ENCODE measurements at places on chromosomes 16 and 17. TPM values are rescaled to one million over a fixed set of nuclear protein-coding genes. Genes with fewer than 3 reads are reported as not detected.

The ADAP2 gene
- 10.1 TPM for polyA plus RNA-seq

The NPB gene
- polyA plus RNA-seq: 0.96 TPM

The CLEC3A gene
- polyA plus RNA-seq: not detected

The SULT1A4 gene
- 3.6 TPM for polyA plus RNA-seq

The FBXL16 gene
- polyA plus RNA-seq: 0.52 TPM

The CNTD1 gene
- 0.70 TPM for polyA plus RNA-seq

The TP53TG3 gene
- polyA plus RNA-seq: not detected

DNA sequence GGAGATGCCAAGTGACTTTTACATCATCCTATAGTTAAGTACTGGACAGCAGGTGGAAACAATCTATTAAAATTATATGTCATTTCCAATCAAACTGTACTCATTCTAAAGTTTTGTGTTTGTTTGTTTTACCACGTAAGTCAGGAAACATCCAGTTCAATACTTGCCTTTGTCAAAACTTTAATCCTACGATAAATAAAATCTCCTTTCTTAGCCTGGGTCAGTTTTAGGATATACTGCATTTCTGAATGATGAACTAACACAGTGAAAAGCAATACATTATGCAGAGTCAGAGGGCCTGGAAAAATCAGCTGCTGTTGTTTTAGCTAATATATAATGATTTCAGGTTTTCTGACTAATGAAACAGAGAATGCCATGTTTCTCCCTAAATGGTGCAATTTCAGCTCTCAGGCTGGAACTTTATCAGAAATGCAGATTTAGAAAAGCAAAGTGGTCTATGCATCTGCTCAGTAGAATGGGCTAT, 756.4 kb downstream of the CDH11 start:
- DNase-seq: no peak

- no peak for DNase-seq
Observed at GRCh38 chr17:73348018-73348828, 36.4 kb upstream of the CDC42EP4 start.

DNA sequence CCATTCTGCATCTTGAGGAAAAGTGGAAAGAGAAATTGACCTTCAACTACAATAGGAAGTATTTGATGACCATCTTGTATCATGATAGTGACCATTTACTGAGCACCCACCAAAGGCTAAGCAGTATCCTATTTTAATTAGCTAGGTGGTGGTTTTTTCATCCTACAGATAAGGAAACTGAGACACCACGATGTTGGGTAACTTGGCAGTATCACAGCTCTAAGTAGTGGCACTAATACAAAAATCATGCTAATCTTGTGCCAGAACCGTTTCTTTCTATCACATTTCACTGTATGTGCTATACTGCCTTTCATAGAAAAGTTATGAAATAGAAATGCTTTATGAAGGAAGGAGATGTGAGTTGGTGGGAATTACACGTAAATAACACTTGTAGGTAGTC, 2.3 kb downstream of the EVI2B start:
- DNase-seq: no peak

DNA sequence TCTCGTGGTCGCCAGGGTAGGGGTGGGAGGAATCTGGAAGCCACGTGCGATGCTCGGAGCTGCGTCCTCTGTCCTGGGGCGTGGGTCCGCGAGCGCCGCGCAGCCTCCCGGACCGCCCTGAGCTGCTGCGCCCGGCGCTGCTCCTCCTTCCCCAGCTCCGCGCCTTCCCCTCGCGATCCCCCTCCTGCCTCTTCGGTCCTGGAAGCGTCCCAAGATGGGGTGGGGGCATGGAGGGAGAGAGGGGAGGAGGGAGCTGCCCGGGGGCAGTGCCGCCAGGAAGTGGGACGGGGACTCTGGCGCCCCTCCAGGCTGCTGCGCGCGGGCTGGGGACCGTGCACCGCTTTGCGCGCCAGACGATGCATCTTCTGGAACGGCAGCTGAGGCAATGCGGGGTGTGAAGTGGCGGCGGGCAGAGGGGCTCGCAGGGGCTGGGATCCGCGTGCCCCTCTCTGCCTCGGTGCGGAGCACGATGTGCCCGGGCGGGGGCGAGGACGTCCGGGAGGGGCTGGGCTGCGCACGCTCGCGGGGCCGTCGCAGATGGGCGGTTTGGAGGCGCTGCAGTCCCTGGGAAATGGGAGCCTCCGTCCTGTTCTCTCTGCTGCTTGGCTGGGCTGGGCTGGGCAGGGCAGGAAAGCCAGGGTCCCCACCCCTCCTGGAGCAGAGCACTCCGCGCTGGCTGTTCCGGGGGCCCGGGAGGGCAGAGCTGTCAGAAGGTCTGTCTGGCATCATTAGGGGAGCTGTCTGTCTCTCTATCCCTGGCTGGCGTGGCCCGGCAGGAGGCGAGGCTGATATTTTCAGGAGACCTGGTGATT, 388.0 kb downstream of the SEC14L1 start:
- peak; percentile 49 for DNase-seq

DNA sequence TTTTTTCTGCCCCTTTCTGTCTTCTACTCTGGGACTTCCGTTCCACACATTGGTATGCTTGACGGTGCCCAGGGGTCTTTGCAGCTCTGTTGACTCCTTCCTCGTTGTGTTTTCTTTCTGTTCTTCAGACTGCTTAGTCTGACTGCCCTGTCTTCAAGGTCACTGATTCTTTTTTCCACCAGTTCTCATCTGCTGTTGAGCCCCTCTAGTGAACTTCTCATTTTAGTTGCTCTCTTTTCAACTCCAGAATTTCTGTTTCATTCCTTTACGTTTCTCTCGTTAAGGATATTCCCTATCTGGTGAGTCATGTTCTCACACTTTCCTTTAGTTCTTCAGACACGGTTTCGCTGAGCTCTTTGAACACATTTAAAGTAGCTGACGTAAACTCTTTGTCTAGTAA, 13.8 kb downstream of the GAA start:
- DNase-seq: no peak

DNA sequence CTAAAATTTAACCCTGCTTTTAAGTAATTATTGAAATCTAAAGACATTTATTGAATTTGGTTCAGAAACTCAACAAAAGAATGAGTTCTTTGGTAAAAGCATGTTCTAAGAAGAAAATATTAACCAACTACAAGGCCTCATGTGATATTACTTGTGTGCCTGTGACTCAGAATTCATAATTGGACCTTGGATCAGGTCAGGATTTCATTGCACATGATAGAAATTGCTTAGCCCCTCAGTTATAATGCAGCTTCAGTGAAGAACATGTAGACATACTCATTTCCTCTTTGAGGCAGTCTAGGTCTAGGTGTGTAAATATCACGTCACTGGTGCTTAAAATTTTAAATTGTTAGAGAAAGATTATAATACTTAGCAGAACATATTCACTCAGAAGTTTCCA, 410.0 kb upstream of the SOX9 start:
- no peak for DNase-seq

GRCh38 chr17:39800540-39800939, 62.8 kb downstream of the GRB7 start:
- DNase-seq: no peak

DNA sequence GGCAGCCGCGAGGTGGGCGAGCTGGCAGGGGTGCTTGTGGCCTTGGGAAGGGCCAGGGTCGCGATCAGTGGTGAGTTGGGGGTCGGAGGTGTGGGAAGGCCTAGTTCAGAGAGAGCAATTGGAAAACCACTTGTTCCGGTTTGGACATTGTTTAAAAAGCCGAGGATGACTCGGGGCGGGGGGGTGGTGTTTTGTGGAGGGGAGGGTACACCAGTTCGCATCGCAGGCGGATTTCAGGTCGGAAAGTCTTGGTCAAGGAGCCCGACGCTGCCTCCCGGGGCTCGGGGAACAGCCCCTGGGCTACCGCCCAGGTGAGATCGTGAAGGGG, 66.4 kb downstream of the KPNA2 start:
- no peak for DNase-seq

DNA sequence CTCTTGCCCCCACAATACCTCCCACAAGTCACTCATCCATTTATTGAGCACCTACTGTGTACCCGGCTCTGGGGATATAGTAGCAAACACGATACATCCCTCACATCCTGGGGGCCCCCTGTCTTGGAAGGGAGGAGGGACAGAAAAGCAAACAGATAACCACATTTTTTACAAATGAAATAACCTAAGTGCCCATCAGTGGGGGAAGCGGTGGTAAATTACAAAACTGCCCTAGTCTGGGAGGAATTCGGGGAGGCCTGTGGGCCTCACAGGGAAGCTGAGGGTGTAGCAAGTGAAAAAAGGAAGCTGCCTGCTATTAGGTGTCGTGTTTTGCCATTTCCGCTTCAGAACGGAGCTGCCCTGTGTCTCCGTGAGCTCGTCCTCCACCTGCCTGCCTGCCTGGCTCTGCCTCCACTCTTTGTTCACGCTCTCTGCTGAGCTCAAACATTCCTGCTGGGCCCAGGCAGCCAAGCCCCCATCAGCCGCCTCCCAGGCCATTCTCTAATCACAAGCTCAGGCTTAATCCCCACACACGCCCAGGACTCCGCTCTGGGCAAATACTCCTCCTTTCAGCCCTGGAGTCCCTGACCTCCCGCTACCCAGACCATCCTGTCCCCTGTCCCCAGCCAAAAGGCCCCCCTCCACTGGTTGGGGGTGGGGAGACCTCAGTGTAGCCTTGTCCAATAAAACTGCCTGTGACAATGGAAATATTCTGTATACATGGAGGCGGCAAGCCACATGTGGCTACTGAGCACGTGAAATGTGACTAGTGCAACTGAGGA, 10.2 kb upstream of the SEC14L5 start:
- DNase-seq: no peak

DNA sequence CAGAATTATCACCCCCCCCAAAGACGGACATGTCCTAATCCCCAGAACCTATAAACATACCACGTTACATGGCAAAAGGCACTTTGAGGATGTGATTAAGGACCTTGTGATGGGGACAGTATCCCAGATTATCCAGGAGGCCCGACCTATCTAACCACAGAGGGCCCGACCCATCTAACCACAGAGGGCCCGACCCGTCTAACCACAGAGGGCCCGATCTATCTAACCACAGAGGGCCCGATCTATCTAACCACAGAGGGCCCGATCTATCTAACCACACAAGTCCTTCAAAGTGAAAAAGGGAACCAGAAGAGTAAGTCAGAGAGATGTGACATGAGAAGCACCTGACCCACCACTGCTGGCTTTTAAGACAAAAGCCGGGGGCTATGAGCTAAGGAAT, 56.8 kb downstream of the ANKFY1 start:
- no peak for DNase-seq

GRCh38 chr17:49820773-49821172, 27.1 kb downstream of the TAC4 start:
- DNase-seq: no peak

DNA sequence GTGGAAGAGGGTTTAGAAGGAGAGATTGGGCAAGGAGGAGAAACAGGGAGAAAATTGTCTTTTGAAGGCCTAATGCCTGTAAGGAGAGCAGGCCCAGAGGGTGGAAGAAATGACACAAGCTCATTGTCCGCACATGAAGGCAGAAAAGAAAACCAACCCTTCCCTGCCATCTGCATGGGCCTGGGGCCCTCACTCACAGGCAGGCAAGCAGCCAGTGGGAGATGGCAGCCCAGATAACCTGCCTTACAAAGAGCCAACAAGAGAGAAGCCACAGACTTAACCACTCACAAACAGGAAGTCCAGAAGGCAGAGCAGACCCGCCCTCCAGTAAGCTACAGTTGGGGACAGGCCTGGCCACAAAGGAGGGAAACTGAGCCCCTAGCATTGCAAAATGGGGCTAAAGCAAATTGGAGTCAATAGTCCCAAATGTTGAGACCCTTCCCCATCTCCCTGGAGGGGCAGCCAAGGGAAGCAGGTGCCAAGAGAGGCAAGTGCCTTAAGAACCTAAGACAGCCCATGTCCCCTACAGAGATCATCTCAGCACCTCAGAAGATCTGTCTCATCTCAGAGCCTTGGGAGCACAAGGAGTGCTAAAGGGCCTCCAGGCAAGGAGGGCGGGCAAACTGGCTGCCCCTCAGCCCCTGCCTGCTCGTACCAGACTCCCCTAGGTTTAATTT, 7.3 kb upstream of the TSPOAP1 start:
- no peak for DNase-seq

DNA sequence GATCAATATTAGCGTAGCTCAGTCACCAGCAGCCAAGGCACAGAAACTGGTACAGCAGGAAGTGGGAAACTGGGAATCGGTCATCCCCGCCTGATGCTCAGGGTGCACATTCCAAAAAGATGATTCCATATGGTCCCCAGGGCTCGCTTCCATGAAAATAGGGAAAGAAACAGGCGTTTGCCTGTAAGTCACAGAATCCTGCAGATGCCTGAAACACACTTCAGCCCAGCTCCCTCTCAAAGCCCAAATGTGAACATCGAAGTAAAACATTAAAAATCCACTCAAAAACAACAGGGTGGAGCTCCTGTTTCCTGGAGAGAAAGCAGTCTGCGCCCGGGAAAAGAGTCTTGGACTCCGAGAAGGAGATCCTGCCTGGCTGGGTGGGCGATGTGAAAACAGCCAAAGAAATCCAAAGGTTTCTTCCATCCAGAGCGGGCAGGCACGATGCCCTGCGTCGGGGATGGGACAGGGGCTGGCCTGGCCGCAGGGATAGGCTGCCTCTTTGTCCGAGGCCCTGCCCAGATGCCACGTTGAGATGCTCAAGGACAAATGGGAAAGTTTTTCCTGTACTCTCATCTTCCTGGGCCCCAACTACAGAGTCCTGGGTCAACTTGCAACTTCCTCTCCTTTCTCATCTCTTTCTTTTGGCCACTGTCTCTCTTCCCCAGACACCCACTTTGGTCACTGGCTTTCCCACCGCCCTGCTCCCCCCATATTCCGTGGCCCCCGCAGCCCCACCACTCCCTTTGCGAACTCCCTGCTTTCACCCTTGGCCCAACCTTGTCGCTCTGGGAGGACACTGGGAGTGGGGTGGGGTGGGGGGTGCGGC, 743 bp downstream of the WIPI1 start:
- DNase-seq: peak; percentile 90

DNA sequence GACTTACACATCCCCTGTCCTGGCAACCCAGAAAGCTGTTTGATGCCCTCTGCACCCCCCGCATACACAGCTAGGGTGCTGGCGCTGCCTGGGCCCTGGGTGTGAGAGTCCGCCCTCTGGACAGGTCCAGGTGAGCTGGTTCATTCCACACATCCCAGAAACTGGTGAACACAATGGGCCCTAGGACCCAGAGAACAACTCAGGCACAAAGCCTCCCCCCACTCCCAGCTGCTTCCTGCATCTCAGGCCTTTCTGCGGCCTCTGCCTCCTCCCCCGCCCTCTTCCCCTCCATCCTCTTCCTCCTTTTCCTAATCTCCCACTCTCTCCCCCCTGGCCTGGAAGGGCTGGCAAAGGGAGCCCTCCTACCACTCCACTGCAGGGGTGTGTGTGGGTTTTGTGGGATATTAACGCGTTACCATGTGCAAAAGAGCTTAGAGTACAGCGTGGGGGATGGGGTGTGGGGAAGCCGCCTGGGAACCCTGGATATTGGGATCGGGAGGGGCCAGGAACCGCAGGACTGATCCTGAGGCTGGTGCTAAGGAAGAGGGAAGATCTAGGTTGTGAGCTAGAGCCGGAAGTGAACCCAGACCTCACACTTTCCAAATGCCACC, 1.6 kb upstream of the PPP1R9B start:
- DNase-seq: peak; percentile 90

GRCh38 chr17:50904518-50905459, 38.6 kb upstream of the TOB1 start:
- no peak for DNase-seq

Measured in hindlimb muscle (tissue), 1 donor.